ENCODE measurements at places on chromosomes 11 and 22.

DNA sequence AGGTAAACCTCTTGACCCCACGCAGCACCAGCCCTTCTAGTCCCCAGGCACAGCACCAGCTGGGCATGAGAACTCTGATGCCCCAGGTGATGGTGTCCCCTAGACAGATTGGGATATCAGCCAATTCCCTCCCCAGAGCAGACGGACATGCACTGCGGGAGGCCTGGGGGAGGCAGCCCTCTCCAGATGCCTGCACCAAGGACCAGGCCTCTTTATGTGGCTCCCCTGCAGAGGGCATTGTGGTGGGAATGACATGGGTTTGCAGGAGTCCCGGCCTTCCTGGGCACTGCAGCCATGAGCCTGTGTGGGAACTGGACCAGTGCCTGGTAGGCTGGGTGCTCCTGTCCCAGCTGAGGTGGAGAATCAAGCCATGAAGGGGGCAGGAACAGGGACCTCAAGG is 25.9 kb downstream of the PPM1F start:
- no peak for DNase-seq

DNA sequence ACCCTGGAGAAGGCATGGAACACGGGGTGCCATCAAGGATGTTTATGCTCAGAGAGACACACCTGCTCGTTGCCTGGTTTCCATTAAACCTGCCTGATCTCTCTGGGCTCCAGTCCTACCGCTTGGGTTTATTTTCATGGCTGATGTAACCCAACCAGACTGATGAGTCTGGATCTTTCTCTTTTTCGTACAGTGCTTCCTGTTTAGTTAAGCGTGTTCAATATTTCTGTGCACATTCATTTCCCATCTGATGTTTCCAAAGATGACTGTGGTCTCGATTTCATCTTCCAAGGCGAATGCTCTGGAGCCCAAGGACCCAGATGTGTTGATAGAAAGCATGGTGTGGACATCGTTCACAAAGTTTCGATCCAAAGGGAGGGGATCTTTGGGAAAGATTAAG is 84.3 kb downstream of the SNX19 start:
- no peak for DNase-seq

DNA sequence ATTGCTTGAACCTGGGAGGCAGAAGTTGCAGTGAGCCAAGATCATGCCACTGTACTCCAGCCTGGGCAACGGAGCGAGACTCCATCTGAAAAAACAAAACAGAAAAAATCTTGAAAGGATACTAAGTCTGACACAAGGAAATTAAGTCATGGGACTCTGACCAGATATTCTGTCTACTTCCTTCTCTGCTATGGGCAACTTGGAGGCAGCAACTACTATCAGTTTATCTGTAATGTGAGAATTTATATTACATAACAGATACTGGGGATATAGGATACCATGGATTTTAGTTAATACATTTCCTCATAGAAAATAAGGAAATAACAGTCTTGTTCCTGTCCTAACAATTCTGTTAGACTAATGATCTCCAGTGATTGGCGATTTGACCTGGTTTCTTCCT is 1.6 kb upstream of the SGSM3 start:
- no peak for DNase-seq

DNA sequence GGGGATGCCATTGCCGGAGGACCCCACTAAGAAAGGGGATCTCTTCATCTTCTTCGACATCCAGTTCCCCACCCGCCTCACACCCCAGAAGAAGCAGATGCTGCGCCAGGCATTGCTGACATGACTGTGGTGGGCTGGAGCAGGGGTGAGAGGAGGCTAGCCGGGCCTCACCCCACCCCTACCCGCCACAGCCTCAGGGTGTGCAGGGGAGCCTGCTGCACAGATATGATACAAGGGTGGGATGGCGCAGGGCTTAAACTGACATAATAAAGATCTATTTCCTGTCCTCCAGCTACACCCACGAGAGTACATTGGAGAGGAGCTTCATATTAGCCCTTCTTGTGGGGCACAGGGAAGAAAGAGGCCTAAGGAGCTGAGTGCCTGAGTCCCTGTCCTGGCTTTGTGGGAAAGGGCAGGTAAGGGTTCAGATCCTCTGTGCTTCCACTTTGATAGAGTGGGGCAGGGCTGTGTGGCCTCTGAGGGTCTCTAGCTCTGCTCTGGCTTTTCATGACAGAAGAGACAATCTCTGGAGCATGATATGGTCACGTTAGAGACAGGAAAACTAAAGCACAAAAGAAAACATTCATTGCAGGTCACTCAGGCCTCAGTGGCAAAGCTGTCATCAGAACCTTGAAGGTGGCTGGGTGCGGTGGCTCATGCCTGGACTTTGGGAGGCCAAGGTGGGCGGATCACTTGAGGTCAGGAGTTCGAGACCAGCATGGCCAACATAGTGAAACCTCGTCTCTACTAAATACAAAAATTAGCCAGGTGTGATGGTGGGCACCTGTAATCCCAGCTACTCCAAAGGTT is 12.4 kb downstream of the UCP2 start:
- DNase-seq: no peak

DNA sequence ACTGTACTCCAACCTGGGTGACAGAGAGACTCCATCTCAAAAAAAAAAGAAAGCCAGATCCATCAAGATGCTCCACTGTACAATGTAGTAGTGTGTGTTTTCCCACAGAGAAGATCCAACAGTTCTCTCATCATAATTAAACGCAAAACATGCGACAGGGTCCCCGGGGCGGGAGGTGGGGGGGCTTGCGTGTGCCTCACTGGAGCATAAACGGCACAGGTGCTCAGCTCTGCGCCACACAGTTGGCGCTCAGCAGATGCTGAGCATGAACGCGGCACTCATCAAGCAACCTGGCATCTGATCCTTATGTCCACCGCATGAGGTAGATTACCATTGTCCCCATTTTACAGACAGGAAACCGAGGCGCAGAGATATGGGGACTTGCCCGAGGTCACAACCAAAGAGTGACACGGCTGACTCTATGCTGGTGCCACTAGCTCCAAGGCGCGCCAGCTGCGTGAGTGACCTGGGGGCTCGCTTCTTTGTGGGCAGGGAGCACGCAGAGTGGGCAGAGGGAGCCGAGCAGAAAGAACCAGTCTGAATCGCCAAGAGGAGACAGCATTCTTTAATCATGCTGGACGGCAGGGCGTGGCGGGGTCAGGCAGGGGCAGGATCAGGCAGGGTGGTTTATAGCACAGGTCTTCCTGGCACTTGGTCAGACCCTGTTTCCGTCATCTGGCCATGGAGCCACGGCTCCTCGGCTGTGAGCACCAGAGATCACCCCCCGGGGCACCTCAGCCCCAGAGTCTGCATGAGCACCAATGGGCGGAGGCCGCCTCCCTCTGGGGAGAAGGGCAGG is 8.2 kb downstream of the C1QTNF6 start:
- no peak for DNase-seq

GRCh38 chr11:85889676-85890579 is 34.7 kb downstream of the CCDC83 start:
- DNase-seq: no peak

DNA sequence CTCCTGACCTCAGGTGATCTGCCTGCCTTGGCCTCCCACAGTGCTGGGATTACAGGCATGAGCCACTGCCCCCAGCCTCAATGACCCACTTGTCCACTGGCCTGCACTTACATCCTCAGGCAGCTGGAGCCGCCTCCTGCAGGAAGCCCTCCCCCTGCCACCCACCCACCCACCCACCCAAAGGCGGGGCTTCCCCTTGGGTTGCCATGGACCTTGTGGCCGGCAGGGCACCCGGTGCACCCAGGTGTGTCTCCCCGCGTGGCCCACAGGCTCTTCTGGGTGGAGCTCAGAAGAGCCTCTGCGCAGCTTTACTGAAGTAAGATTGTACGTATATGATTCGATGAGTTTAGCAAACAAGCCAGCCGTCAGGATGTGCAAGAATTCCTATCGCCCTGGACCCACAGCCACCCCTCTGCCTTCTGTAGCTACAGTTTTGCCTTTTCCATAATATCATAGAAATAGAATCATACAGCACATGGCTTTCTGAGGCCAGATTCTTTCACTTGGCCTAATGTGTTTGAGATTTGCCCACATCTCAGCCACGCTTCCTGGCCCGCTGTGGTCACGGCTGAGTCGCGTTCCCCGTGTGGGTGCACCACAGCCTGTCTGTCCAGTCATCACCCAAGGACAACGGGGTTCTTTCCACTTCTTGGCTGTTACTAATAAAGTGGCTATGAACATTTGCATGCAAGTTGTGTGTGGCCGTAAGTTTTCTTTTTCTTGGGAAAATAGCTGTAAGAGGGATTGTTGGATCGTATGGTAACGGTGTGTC is 5.3 kb upstream of the BRSK2 start:
- DNase-seq: no peak

DNA sequence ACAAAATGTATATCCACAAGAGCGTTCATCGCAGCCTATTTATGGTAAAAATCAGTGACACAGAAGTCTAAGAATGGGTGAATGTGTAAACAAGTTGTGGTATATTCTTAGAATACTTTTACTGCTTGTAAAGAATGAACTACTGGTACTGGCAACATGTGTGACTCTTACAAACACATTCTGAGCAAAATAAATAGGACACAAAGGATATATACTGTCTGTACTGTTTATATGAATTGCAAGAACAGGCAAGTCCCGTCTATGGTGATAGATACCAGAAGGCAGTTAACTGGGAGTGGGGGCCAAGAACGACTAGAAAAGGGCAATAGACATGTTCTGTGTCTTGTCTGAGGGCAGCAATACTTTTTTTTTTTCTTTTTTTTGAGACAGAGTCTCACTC is 112.6 kb downstream of the TBC1D22A start:
- DNase-seq: no peak
